ENCODE measurements at places on chromosomes 5 and 9.

GRCh38 chr5:38636626-38637025 is 80.2 kb upstream of the LIFR start:
- DNase-seq: no peak

DNA sequence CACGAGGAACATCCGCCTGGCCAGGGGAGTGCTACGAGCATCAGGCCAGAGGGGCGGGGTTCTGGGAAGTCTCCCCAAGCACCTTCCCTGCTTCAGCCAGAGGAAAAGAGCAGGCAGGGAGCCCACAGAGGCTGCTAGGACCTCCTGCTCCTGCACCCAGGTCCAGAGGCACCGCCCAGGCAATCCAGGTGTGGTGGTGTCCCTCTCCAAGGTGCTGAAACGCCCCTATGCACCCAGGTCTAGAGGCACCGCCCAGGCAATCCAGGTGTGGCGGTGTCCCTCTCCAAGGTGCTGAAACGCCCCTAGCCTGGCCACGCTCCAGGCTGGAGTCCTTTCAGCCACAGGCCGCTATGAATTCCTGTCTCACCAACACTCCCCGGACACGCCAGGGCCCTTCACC is 10.7 kb upstream of the UBAC1 start:
- no peak for DNase-seq

- no peak for DNase-seq
Observed at GRCh38 chr9:94018628-94019027, 63.5 kb upstream of the BARX1 start.

DNA sequence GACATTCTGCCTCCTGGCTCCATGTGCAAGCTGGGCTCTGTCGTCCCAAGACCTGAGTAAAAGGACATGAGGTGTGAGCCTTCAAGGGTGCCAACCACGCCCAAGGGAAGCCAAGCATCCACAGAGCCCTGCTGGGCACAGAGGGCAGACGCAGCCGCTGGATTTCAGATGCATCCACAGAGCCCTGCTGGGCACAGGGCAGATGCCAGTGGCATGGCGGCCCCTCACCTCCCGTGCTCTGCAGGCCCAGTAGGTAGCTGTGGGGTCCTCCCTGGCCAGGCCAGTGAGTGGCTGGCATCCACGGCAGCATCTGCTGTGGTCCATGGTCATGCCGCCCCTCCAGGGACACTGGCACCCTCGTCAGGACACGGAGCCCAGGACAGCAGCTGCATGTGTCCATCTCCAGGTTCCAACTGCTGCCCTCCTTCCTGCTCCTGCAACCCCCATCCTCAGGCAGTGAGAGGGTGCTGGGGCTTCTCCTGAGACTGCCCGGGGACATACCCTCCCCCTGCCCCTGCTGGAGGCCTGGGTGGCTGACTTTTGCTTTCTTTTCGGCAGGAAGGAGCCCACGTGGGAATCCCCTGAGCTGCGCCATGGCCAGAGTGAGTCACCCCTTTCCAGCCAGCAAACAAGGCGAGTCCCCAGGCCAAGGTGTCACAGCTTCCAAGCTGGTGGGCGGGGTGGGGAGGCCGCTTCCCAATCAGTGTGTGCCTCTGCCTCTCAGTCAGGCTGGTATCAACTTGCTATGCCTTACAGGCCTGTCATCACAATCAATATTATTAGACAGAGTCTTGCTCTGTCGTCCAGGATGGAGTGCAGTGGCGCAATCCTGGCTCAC is 4.0 kb upstream of the TRAF2 start:
- DNase-seq: no peak

DNA sequence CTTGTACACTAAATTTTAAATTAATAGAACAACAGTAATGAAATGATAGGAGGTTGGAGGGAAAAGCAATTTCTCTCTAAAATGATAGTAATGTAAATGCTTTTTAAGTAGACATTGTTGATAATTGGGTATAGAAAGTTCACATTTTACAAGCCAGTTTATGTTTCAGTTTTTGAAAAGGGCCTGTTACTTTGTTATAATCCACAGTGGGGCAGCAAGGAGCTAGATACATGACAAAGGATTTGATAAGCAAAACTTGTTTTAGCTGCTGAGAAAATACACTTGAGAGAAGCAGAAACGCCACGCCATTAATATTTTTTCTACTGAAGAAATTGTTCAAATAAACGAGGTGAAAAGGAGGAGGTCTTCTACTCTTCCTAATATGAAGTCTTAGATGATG is 30.2 kb downstream of the SREK1 start:
- no peak for DNase-seq

- DNase-seq: no peak
Observed at GRCh38 chr9:120358877-120359276, 221.1 kb downstream of the CDK5RAP2 start.

- no peak for DNase-seq
Observed at GRCh38 chr5:116935561-116936162, 361.0 kb upstream of the SEMA6A start.

DNA sequence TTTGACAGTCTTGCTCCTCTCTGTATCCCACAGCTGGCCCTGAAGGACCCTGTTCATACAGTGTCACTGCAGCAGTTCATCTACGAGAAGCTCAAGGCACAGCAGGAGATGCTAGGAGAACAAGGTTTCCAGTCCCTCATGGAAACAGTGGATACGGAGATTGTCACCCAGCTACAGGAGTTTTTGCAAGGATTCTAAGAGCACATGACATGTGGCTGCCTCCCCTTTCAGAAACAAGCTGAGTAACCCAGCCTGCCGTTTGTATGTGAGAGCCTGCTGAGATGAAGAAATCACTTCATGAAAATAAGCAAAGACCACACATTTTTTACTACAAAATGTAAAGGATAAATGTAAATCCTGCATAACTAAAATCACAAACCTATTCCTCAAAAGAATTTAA is 48.5 kb downstream of the LRRC70 start:
- DNase-seq: no peak

- DNase-seq: no peak
Observed at GRCh38 chr9:4235871-4236804, 63.7 kb downstream of the GLIS3 start.

GRCh38 chr9:107453479-107453878 is 36.1 kb downstream of the KLF4 start:
- no peak for DNase-seq

DNA sequence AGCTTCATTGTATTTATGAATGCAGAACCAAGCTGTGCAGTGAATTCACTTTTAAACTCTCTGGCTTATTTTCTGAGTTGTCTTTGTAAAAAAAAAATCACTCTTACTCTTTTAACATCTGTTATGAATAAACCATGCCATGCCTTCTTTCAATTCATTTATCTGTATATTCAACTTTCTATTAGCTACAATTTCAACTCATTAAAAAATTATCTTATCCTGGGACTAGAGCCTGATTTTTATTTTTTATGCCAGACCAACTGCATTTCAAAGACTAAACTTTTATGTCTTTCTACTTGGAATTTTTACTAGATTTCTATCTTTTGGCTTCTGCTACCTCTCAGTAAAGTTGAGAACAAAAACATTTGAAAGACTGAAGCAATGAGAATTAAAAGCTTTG is 342.7 kb downstream of the DEPDC1B start:
- no peak for DNase-seq

Measured in SHP77 treated with DMSO at 0.1 percent for 48 hours (cell line).